Lower leg skin (tissue), 4 donors: ENCODE measurements at places on chromosomes 7 and 10. TPM values are rescaled to one million over a fixed set of nuclear protein-coding genes. Genes with fewer than 3 reads are reported as not detected.

The ATP5MK gene
- total RNA-seq = 182 TPM

The KLF14 gene
- not detected for total RNA-seq

The MYO1G gene
- total RNA-seq = 1.8 TPM

The CYP3A7 gene
- not detected for total RNA-seq

The CFAP70 gene
- total RNA-seq = 7.0 TPM

The NRBF2 gene
- total RNA-seq = 24.0 TPM

The TMEM139 gene
- 7.8 TPM for total RNA-seq

The CACNB2 gene
- 3.6 TPM for total RNA-seq

The PPP1R17 gene
- total RNA-seq = not detected

The SLC16A9 gene
- 0.29 TPM for total RNA-seq

The NRAP gene
- total RNA-seq = 0.05 TPM

The GHRHR gene
- not detected for total RNA-seq

The VAX1 gene
- not detected for total RNA-seq

The HECW1 gene
- total RNA-seq = not detected

The MUC12 gene
- total RNA-seq = not detected

The SRRT gene
- 99.4 TPM for total RNA-seq

The ABCB1 gene
- total RNA-seq = 4.9 TPM

The WDFY4 gene
- 0.91 TPM for total RNA-seq

The NPC1L1 gene
- 0.08 TPM for total RNA-seq

The GPR37 gene
- 8.0 TPM for total RNA-seq

The STEAP1B gene
- 0.29 TPM for total RNA-seq

The NPY4R gene
- not detected for total RNA-seq

The ZNF488 gene
- total RNA-seq = 2.0 TPM

The SORCS1 gene
- total RNA-seq = 2.4 TPM

The HBP1 gene
- 181 TPM for total RNA-seq

The HOXA10 gene
- 4.9 TPM for total RNA-seq

The PLEKHS1 gene
- total RNA-seq = 0.30 TPM

The NUTM2D gene
- 4.3 TPM for total RNA-seq

The NEBL gene
- total RNA-seq = 52.0 TPM

The PLXNA4 gene
- total RNA-seq = 5.1 TPM

The MYL10 gene
- not detected for total RNA-seq

The CCDC186 gene
- total RNA-seq = 83.4 TPM

The ITPRID1 gene
- total RNA-seq = 0.63 TPM

The BAZ1B gene
- 27.5 TPM for total RNA-seq

The UBE3C gene
- total RNA-seq = 64.0 TPM

The PHF14 gene
- 27.9 TPM for total RNA-seq

The SNX10 gene
- 3.0 TPM for total RNA-seq

The SPOCK2 gene
- total RNA-seq = 0.65 TPM

The AOAH gene
- total RNA-seq = 1.3 TPM

The DLX6 gene
- 1.1 TPM for total RNA-seq

The ASZ1 gene
- total RNA-seq = not detected

The UNCX gene
- total RNA-seq = not detected

The RHOBTB1 gene
- 6.9 TPM for total RNA-seq
